H9 (cell line): ENCODE measurements at places on chromosomes 5 and 9. TPM values are rescaled to one million over a fixed set of nuclear protein-coding genes. Genes with fewer than 3 reads are reported as not detected.
A peak's percentile ranks its signal among the peaks of the same experiment; 100 is the strongest.

- no peaks in the 10 kb centered on the region for H3K36me3 ChIP-seq
- no peak overlapping the region for H3K27ac ChIP-seq
- H3K4me3 ChIP-seq, result no peak overlapping the region
- no peaks in the 10 kb centered on the region for H3K4me1 ChIP-seq
Observed at GRCh38 chr5:76050134-76050533, 33.0 kb upstream of the SV2C start.

DNA sequence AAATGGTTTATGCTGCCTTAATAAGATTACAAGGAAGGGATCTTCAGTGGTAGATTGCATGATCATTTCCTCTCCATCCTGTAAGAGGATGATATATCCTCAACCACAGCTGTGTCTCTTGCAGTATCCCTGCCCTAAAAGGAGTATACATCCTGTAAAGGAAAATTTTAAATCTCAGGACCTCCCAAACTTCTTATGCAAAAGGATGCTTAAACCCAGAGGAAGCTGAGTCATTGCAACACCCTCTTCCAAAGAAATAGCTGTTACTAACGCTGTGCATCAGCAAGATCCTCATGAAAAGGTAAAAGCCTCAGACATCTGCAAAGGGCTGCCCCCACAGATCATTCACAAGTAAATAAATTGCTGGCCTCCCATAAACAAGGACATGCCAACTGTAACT lies 599.0 kb downstream of the PRELID2 start:
- H3K27me3 ChIP-seq, result no peaks in the 10 kb centered on the region
- no peak overlapping the region for H3K4me3 ChIP-seq
- no peak overlapping the region for H3K27ac ChIP-seq
- DNase-seq, result no peak
- H3K36me3 ChIP-seq, result no peaks in the 10 kb centered on the region

- H3K27me3 ChIP-seq, result no peaks in the 10 kb centered on the region
- no peak overlapping the region for H3K27ac ChIP-seq
- H3K4me1 ChIP-seq, result peaks cover 11% of the 10 kb centered on the region; the same call in 1 of the 2 replicates
- peaks cover 1% of the 10 kb centered on the region; the same call in 2 of the 3 replicates for H3K36me3 ChIP-seq
- no peak for DNase-seq
Observed at GRCh38 chr5:132468656-132469379, 21.8 kb downstream of the IRF1 start.

- no peaks in the 10 kb centered on the region for H3K36me3 ChIP-seq
- no peak for DNase-seq
- H3K4me1 ChIP-seq, result no peaks in the 10 kb centered on the region
- H3K4me3 ChIP-seq, result no peak overlapping the region
- no peak overlapping the region for H3K27ac ChIP-seq
Observed at GRCh38 chr5:173487300-173487699, 129.2 kb downstream of the BOD1 start.

- no peak overlapping the region for H3K27ac ChIP-seq
- no peaks in the 10 kb centered on the region for H3K4me1 ChIP-seq
- H3K27me3 ChIP-seq, result no peaks in the 10 kb centered on the region
- no peak overlapping the region for H3K4me3 ChIP-seq
- no peak for DNase-seq
Observed at GRCh38 chr5:138508958-138509357, 34.1 kb downstream of the ETF1 start.

DNA sequence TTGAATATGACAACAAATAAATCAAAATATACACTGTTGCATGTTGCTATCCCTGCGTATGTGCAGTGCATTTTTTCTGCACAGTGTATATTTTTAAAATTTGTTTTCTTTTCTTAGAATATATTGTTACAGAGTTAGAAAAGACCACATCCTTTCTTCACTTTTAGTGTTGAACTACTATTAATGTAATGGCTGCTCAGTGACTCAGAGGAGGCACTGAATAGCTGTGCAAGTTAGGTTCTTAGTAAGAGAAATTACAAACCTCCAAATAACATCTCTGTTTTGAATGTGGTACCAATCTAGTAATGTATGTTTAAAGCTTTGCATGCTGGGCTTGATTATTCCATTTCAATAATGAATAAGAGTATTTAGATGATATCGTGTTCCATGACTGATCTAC lies 208.9 kb upstream of the PRR16 start:
- DNase-seq, result no peak
- H3K4me1 ChIP-seq, result no peaks in the 10 kb centered on the region
- no peaks in the 10 kb centered on the region for H3K27me3 ChIP-seq
- H3K27ac ChIP-seq, result no peak overlapping the region

GRCh38 chr5:59296317-59297264 lies 596.9 kb downstream of the PDE4D start:
- no peaks in the 10 kb centered on the region for H3K27me3 ChIP-seq
- no peaks in the 10 kb centered on the region for H3K36me3 ChIP-seq
- H3K4me3 ChIP-seq, result no peak overlapping the region
- H3K27ac ChIP-seq, result no peak overlapping the region

- H3K27ac ChIP-seq, result no peak overlapping the region
- no peaks in the 10 kb centered on the region for H3K27me3 ChIP-seq
- DNase-seq, result no peak
Observed at GRCh38 chr5:148807851-148808250, 18.6 kb upstream of the ADRB2 start.

The UBE2QL1 gene
- total RNA-seq, result 0.11 and 0.15 TPM in 2 replicates

The CRB2 gene
- 2.9 and 3.6 TPM in 2 replicates for total RNA-seq

The MARCHF6 gene
- 114 and 118 TPM in 2 replicates for total RNA-seq

GRCh38 chr5:124923131-124923530 lies 176.7 kb upstream of the ZNF608 start:
- no peaks in the 10 kb centered on the region for H3K27me3 ChIP-seq
- DNase-seq, result no peak
- H3K4me3 ChIP-seq, result no peak overlapping the region
- H3K36me3 ChIP-seq, result peaks cover 10% of the 10 kb centered on the region
- peak overlapping the region; percentile 65 for H3K27ac ChIP-seq

- H3K27ac ChIP-seq, result no peak overlapping the region
- peaks cover 3% of the 10 kb centered on the region; the same call in 1 of the 2 replicates for H3K4me1 ChIP-seq
- no peak overlapping the region for H3K4me3 ChIP-seq
- no peaks in the 10 kb centered on the region for H3K27me3 ChIP-seq
- peaks cover 15% of the 10 kb centered on the region for H3K36me3 ChIP-seq
Observed at GRCh38 chr5:78269088-78269703, 25.3 kb downstream of the AP3B1 start.

DNA sequence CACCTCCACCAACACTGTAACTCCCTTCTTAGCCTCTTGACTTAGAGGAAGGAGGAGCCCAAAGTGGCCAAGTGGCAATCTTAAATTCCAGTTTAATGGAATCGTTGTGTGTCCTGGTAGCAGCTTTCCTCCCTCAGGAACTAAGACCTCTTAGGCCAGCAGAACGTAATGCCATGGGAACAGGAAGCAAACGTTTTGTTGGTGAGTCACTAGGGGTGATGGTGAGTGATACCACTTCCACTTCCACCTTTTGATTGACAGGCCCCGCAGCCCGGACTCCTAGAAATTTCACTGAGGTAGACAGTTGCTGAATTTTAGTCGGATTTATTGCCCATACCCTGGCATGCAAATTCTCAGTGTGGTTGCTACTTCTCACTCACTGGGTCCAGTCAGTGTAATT lies 94.2 kb upstream of the FBN2 start:
- no peak for DNase-seq
- H3K4me3 ChIP-seq, result no peak overlapping the region
- no peaks in the 10 kb centered on the region for H3K27me3 ChIP-seq
- H3K36me3 ChIP-seq, result no peaks in the 10 kb centered on the region
- no peak overlapping the region for H3K27ac ChIP-seq
- H3K4me1 ChIP-seq, result no peaks in the 10 kb centered on the region

GRCh38 chr9:16344343-16344742 lies 526.1 kb downstream of the BNC2 start:
- no peak overlapping the region for H3K27ac ChIP-seq
- DNase-seq, result no peak
- H3K4me3 ChIP-seq, result no peak overlapping the region
- no peaks in the 10 kb centered on the region for H3K4me1 ChIP-seq

DNA sequence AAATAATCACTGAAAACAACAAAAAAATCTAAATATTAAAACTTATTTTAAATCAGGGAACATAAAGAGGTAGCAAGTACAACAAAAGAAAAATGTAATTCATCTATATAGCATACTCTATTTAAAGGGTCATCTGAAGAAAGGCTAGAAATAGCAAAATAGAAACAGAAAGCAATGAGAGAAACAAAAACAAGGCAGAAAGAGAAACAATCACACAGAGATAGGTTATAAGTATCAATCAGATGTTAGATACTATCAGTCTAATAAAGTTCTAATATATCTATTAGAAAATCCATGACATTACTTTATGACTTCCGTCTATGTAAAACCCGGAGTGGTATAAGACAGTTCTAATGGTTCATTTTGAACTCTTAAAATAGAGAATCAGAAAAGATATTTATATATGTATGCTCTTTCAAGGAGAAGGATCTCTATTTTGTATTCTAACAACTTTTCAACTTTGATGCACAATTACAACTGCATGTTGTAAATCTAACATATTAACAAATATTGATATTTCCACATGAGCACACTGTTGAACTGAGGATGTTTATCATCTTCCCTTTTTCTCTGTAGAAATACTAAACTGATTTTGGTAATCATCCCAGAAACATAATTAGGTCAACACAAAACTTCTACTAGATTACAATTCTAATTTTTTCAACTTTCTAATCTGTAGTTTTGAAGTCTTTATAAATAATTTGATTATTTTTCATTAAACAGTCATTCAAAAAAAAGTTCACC lies 15.8 kb downstream of the RICTOR start:
- H3K27ac ChIP-seq, result no peak overlapping the region
- H3K4me1 ChIP-seq, result no peaks in the 10 kb centered on the region; the same call in 1 of the 2 replicates
- DNase-seq, result no peak
